ENCODE measurements at places on chromosomes 7 and 10.

DNA sequence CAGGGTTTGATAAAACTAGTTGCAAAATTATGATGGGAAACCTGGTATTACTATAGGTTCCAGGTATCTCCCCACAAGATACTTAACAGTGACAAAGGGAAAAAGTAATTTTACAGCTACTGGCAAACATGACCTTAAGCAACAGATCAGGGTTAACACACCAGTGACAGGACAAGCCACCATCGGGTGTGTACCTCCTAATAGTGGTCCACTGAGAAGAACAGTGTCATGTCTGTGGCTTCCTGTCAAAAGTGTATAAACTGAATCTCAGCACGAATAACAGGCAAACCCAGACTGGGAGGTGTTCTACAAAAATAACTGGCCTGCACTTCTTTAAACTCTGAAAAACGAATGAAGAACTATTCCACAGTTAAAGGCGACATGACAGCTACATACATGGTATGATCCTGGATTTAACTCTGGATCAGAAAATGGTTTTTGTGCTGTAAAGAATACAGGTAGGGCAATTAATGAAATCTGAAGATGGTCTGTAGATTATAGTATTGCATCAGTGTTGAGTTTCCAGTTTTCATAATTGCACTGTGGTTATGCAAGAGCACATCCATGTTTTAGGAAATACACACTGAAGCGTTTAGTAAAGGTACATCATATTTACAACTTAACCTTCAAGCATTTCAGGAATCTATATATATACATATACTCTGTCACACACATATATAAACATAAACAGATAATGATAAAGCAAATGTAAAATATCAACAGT is 32.0 kb upstream of the ARMS2 start:
- no peak for DNase-seq

DNA sequence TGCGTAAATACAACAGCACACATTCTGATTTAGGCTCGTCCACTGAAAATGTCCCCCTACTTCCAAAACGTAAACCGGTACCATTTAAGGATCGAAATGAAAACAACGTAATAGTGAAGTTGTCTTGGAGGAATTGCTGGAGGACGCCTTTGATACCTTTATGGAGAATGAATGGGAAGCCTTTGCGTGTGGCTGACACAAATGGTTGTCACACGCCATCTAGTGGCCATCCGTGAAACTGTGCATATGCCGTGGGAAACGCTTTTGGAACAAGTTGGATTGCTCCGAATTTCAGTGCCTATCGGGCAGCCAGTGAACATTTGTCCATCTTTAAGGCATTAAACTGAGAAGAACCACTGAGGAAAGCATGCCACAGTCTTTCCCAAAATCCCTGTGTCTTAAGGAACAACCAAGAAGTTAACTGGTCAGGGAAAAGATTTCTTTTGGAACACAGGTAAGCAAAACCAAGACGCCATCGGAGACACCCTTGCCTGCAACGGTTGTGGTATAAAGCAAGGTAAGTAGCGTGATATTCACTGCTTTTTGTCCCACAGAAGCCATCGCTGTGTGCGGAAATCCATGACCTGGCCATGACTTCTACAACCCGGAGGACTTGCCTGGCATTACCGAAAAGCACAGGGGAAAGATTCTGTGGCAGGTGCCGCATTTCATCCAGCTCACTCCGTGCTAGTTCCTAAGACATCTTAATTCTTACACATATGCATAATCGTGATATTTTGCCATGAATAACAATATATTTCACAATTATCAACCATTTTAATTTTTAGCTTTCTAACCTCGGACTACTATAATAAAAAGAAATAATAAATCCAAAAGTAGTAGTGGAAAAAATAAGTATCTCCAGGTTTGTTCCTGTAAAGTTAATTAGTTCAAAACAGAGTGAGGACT is 100.6 kb downstream of the FAM204A start:
- peak; percentile 44 for DNase-seq

- DNase-seq = no peak
Observed at GRCh38 chr7:142789441-142789840, 18.7 kb downstream of the PRSS2 start.

GRCh38 chr7:90797596-90797995 is 201.5 kb downstream of the CDK14 start:
- DNase-seq = no peak

GRCh38 chr10:62112300-62112699 is 156.3 kb downstream of the RTKN2 start:
- DNase-seq = no peak

DNA sequence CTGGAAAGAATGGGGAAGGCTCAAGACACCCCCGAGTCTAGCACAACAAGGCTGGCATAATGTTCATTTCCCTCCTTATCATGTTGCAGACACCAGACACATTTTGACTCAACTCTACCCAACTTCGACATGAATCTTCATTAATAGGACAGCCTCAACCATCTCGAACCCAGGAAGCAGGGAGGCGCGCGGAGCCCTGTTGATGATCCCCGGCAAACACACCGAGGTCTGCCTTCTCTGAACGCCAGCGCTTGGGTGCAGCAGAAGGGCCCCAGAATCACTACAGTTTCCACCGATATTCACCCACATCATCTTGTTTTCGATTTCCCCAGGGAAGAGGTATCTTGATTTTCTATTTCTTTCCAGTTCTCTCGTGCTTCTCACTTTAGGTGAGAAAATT is 563.6 kb downstream of the TCERG1L start:
- DNase-seq = no peak

DNA sequence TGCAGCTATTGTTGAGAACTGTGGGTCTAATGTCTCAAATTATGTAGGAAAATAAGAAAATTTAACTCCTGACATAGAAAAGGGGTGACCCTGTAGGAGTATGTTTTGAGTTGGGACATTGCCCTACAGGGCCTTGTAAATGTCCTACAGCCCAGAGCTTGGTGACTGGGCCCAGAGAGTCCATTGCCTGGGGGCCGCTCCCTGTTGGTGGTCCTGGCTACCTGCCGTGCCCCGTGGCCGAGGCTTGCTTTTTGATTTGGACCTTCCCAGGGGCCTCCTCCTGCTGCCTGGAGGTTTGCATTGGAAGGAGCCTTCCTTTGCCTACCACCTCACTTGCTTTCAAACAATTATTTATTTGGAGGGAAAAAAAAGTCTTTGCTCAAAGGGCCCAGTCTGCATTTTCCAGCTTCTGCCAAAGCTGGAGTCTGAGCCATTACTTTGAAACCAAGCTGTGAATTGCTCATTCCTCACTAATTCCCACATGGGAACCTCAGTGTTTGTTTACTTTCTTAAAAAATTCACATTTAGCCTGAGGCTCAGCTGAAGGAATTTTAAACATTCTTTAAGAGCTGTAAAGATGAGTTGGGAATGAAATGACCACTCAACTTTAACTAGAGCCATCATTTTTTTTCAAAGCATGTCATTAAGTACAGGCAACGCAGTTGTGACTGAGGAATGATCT is 355.0 kb downstream of the GLRX3 start:
- no peak for DNase-seq

DNA sequence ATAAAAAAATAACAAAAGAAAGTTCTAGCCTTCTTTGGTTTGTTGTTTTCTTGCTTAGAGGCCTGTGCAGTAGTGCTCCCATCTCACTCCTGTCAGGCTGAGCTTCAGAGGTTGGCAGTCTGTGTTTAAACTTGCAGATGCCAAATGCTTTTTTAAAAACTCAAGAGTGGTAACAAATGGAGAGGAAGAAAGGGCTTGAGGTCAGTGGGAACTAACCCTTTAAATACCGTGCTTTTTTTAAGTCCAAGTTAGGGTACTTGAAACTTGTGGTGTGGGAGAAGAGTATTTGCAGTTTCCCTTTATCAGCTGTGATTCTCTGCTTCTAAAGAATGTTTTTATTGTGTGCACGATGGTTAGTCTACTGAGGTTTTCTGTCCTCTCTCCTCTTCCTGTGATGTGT is 29.4 kb downstream of the ZRANB1 start:
- DNase-seq = no peak

GRCh38 chr7:30795161-30795948 is 24.1 kb downstream of the MINDY4 start:
- no peak for DNase-seq

DNA sequence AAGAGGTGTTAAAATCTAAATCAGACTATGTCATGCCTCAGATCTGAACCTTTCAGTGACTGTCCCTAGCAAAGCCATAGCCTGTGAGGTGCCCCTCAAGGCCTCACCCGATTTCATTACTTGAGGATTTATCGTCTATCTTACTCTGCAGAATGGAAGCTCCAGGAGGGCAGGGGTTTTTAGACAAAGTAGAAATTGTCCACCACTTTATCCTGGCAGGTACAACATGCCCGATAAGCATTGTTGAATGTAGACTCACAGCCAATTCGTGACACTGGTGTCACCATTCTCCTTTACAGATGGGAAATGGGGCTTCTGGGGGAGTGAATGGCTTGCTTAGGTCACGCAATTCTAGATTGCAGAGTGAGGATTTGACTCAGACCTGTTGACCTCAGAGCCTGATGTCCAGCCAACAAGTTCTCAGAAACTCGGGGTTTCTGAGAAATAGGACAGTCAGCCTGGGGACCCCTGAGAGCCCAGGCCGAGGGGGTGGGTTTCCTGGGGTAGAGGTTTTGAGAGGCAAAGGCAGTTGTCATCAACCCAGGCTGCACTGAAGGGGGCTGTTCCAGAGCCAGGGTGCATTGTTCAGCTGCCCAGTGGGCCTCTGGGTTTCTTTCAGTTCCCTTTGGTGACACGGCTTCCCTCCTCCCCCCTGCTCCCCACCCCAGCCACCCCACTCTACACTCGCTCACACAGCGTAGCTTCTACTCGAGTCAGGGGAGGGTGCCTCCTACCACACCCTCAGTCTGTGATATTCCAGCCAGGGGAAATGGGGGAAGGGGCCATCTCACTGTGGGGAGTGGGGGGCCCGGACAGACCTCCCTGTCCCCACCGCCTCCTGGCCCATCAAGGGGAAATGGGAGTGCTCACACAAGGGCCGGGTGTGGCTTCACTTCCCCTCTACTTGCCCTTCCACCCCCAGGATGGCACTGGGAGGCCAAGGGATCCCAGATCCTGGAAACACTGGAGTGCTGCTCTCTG is 3.1 kb upstream of the IRF5 start:
- no peak for DNase-seq

- DNase-seq = no peak
Observed at GRCh38 chr10:1829712-1830111, 92.4 kb upstream of the ADARB2 start.

DNA sequence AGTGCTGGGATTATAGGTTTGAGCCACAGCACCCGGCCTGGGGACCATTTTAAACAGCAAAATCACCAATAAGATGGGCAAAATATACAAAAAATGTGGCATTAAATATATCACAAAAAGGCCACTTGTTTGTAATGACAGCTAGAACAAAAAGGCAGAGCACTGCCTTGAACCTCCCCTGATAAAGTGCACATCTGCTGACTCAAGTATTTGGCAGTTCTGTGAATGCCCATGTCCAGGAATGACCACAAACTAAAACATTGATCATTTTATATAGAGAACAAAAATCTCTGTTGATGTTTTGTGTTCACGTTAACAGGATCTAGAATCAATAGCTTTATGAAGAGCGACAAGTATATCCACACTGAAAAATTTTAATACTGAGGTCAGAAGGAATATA is 21.5 kb downstream of the HERC4 start:
- no peak for DNase-seq

DNA sequence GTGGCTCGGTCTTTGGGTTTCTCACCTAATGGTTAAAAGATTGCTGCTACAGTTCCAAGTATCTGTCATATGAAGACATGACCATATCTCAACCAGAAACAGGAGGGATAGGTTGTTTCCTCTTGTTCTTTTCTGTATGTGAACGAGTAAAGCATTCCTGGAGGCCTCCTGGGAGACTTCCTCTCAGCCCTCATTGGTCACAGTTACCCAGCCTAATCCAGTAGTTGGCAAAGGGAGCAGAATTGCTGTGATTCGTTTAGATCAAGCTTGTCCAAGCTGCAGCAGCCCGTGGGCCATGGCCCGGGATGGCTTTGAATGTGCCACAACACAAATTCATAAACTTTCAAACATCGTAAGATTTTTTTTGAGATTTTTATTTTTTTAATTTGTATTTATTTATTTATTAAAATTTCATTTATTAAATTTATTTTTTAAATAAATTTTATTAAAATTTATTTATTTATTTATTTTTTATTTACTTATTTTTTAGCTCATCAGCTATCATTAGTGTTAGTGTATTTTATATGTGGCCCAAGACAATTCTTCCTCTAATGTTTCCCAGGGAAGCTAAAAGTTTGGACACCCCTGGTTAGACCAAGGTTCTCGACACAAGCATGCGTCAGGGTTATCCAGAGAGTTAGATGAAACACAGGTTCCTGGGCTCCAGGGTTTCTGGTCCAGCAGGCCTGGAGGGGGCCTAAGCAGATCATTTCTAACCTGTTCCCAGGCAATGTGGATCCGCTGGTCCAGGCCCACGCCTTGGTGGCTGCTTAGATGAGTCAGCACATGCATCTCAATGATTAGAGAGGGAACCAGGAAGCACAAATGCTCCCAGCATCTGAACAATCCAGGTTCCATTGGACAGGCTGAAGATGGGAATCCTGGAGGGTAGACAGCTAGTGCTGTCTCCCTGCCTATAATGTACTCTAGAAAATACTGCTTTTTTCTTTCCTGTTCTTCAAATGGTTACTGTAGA is 25.6 kb downstream of the CDC123 start:
- DNase-seq = no peak

GRCh38 chr10:119377958-119378736 is 164.4 kb downstream of the RGS10 start:
- no peak for DNase-seq

- no peak for DNase-seq
Observed at GRCh38 chr7:155402941-155403340, 55.0 kb upstream of the EN2 start.

DNA sequence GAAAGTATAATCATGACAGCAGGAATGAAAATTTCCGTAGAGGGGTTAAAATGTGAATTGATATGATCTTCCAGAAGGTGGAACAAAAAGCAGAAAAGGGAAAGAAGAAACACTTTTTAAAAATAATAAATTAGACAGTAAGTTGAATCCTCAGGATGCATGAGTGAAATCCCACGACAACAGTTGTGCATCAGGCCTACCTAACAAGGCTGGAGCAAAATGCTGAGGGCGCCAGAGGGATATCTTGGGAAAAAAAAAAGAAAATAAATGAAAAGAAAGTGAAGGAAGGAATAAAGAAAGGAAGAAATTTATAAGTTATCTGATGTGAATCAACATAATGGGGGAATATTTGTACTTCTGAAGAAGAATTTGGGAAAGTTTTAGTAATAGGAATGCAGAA is 13.0 kb upstream of the HUS1 start:
- no peak for DNase-seq

- no peak for DNase-seq
Observed at GRCh38 chr10:90167174-90168064, 466.0 kb downstream of the KIF20B start.

DNA sequence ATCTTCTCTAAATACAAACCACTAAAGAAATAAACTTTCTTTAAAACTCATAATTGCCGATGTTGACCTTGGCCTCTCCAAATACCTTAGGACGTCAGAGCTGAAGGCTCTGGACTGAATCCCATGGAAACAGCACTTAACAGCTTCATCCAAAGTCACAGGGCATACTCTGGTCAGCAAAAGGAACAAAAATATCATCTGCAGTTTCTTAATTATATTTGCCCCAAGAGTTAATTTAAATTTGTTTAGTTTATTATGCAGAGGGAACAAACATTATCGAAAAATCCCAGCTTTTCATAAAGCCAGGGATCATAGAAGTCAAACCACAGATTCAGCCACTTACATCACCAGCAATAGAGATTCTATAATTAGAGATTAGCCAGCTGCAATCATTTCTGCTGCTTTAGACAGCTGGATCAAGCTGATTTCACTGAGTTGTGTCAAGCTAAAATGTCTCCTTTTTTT is 20.5 kb upstream of the FAM13C start:
- no peak for DNase-seq

- DNase-seq = no peak
Observed at GRCh38 chr10:87657371-87657770, 2.3 kb upstream of the PAPSS2 start.

GRCh38 chr7:114181280-114181679 is 233.3 kb upstream of the FOXP2 start:
- DNase-seq = no peak
